Adipose tissue (tissue), 3 donors: ENCODE measurements at places on chromosomes 3 and 15. TPM values are rescaled to one million over a fixed set of nuclear protein-coding genes. Genes with fewer than 3 reads are reported as not detected.

Gene SEMA3F
- 35.5 TPM for polyA plus RNA-seq

Gene HRG
- polyA plus RNA-seq, result not detected

Gene GNAT1
- polyA plus RNA-seq, result not detected

Gene GXYLT2
- polyA plus RNA-seq, result 17.5 TPM
